NCI-H526 treated with DMSO at 0.1 percent for 48 hours (cell line): ENCODE measurements at places on chromosomes 13 and 19.
A peak's percentile ranks its signal among the peaks of the same experiment; 100 is the strongest.

DNA sequence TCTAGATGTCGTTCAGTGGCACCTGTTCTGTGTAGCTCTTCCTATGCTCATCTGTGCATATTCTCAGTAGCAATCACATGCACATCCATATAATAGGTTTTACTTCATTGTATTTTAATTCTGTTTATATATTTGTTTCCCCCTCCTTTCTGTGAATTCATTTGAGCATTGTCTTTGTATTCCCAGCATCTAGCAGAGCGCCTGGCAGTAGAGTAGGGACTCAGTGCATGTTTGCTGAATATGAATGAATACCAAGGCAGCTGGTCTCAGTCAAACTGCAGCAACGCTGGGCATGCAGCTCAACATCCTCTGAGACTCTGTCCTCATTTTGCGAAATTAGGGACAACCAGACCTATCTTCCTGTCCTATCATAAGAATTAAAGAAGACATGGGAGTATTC, 330.1 kb downstream of the SPRY2 start:
- DNase-seq: no peak

GRCh38 chr19:16040642-16041041, 35.7 kb upstream of the TPM4 start:
- DNase-seq: no peak

DNA sequence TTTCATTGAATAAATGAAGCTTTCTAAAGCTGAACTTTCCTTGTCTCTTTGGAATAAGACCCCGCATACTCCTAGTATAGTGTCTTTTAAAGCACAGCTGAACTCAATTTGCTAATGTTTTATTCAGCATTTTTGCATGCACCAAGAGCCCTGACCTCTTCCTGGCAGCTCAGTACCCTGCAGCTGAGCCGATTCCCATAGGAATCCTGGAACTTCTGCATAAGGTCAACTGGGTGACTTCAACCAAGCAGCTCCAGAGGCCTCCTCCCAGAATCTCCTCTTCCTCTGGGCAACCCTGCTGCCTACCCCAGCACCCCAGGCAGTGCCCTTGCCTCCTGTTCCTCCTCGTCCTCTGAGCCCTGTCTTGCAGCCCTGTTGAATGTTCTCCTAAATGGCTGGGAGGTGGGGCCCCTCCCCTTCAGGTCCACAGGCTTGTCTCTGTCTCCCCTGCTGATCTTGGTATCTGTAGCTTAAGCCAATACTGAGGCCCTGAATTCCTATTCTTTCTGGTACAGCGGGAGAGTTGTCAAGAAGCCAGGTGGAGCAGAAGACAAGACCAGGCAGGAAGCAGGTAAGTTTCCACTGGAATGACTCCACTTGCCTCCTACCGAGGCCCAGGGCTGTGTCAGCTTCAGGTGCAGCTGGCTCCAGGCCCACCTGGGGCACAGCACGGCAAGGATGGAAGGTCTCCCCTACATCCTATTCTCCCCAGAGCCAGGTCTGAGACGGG, 23.6 kb upstream of the CCDC124 start:
- no peak for DNase-seq

DNA sequence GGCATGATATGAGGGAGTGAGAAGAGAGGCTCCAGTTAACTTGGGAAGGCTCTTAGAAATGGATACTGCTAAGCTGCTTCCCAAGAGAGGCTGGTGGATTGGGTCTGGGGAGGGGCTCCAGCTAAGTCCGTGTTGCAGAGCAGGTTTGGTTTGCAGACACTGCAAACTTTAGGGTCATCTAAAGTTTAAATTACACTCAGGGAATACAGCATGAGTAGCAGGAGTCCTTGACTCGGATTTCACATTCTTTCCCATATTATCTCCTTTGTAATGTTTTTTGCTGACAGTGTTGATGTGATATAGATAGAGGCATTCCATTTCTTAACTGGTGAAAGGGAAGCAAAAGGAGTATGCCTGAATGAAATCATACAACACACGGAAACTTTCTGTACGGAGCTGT, 31.9 kb downstream of the SGCG start:
- no peak for DNase-seq

- DNase-seq: no peak
Measured at GRCh38 chr13:41915081-41915480, 45.8 kb downstream of the VWA8 start.

- DNase-seq: no peak
Measured at GRCh38 chr13:78662467-78662866, 3.5 kb upstream of the OBI1 start.

- DNase-seq: no peak
Measured at GRCh38 chr19:54073829-54074228, 7.3 kb downstream of the TARM1 start.

- no peak for DNase-seq
Measured at GRCh38 chr19:5339198-5339949, 1.2 kb downstream of the PTPRS start.

- peak; percentile 52 for DNase-seq
Measured at GRCh38 chr13:60282708-60283107, 114.3 kb upstream of the TDRD3 start.

- no peak for DNase-seq
Measured at GRCh38 chr13:45446181-45446580, 18.6 kb upstream of the COG3 start.

DNA sequence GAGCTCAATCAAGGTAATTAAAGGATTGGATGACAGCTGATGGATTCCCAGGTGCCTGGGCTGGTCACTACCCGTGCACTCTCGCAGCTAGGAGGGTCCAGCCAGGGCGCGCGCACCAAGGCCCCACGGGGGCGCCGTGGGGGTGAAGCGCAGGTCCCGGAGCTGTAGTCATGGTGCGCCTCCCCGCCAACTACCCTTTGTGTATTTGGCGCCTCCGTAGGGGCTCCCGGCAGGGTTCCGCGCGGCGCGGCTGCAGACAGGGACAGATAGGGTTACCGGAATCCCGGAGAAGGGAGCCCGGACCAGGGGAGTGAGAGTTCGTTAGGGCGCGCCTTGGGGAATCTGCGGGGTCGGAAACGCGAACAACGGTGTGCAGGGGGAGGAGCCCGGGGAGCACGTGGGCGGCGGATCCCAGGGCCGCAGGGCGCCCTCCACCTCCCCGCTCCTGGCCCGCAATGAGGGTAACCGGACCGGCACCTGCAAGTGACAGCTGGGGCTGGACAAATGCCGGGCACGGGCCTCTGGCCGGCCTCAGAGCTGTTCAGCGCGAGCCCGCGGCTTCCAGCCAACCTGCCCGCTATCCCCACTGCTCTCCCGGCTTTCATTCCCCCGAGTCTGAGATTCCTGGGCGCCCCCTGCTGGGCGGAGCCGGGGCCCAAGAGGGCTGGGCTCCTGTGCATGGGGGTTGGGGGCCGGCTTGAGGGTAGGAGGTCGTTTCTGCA, 3.4 kb upstream of the PRAM1 start:
- peak; percentile 70 for DNase-seq

DNA sequence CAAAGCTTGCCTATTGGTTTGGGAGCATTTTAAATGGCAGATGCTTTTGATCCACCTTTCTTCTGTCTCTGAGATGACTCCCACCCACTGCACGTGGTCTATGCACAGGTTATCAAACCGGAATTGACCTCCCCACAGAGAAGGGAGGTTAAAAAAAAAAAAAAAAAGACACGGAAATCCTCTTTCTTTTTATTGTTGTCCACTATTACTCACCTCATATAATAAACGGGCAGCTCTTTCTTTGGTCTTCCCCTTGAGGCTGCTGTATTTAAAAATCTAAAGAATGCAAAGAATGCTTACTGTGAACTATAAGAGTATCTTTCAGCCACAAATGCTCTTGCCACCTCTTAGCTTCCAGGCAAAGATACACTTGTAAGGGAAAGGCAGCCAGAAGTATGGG, 329.7 kb downstream of the NDFIP2 start:
- DNase-seq: no peak

- no peak for DNase-seq
Measured at GRCh38 chr19:38978326-38978689, 2.8 kb upstream of the FBXO17 start.

- no peak for DNase-seq
Measured at GRCh38 chr19:49492573-49493405, 3.4 kb upstream of the RPS11 start.

GRCh38 chr13:75760131-75761021, 124.2 kb downstream of the LMO7 start:
- DNase-seq: peak; percentile 50

GRCh38 chr13:27259831-27260230, 8.5 kb downstream of the RPL21 start:
- no peak for DNase-seq

DNA sequence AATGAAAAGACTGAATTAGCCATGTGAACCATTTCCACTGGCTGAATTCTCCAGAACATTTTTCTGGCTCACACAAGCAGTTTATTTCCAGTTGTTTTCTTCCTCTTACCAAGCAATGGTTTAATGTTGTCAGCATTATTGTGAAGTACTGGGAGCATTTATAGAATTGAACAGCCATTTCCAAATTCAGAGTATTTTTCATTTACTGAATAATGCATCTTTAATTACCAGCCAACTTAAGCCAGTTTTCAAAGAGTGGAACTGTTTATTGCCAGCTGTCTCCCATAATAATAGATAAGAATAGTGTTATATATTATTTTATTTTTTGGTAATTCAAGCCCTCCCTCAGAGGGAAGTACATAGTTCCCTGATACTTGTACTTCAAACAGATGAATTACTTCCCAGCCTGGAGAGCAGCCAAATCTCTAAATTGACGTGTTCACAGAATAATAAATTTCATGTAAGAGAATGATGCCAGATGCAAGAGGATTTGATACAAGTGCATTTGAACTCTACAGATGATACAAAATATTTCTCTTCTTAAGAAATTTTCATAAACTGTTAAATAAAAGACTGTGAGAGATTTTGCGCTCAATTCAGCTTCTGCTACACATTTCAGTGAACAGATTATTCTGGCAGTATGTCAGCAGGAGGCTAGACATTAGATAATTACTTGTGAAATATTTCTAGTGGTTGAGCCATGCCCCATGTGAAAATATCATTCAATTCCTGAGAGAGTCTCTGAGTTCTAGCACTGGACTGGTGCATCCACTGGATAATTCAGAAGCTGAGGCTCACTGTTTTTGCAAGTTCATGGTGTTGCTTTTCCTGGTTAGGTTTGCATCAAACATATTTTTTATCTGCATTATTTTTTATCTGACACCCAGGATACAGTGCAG, 315.9 kb downstream of the SLC7A1 start:
- no peak for DNase-seq

DNA sequence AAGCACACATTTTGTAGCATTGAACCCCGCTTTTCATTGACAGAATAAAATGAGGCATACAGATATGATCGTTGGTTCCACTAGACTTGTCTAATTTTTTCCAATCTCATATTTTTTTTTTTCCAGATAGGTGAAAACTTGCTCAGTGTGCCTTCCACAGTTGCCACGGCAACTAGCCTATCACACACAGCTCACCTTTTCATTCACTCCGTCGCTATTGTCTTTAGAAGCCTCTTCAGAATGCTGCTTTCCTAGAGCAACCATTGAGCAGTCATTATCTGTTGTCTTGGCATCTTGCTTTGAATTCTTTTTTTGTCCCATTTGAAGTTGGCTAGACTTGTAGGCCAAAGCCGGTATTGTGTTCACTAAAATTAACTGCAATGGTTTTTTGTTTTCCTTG, 37.7 kb upstream of the ESD start:
- DNase-seq: no peak

DNA sequence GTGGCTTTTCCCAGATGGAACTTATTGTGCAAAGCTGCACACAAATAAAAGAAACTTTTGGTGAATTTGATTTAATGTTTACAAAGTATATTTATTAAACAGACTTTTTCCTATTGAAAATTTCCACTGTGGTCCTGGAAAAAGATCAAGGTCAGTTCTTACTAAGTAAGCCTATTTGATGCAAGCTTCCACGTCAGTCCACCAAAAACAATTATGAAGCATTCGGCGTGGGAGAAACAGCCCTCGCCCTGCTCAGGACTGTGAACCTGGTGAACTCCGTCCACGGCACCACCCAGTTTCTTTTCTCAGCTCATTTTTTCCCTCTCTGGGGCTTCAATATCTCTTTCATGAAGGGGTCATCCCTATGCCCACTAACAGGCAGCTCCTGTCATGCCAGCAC, 149.8 kb downstream of the EFNB2 start:
- DNase-seq: no peak

DNA sequence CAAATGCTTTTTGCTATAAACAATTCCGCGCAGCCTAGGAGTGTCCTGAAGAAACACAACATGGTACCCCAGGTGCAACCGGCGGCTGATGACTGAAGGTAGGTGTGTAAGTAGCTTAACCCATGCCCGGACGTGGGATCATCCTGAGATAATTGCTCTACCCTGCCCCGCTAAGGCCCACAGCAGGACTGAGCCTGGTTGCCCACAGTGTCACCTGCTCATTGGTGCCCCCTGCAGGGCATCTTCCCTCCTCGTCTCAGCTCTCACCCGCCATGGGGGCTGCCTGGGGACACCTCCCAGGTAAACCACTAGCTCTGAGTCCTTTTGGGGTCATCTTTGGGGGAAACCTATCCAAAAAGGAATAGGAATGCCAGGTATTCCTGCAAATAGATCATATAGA, 22.3 kb downstream of the TMEM161A start:
- DNase-seq: no peak

DNA sequence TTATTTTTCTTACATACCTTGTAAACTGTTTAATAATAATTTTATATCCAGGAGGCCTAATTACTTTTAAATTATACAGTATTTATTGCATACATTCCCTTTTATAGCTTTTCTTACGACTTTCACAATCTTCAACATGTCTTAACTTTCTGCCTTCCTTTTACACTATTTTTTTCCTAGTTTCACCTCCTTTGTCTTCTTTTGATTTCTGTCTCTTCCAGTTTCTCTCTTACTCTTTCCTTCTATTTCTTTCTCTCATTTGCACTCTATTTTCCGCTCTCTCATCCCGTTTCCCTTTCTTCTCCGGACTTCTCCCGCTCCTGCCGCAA, 11.5 kb downstream of the ZNF552 start:
- DNase-seq: no peak

DNA sequence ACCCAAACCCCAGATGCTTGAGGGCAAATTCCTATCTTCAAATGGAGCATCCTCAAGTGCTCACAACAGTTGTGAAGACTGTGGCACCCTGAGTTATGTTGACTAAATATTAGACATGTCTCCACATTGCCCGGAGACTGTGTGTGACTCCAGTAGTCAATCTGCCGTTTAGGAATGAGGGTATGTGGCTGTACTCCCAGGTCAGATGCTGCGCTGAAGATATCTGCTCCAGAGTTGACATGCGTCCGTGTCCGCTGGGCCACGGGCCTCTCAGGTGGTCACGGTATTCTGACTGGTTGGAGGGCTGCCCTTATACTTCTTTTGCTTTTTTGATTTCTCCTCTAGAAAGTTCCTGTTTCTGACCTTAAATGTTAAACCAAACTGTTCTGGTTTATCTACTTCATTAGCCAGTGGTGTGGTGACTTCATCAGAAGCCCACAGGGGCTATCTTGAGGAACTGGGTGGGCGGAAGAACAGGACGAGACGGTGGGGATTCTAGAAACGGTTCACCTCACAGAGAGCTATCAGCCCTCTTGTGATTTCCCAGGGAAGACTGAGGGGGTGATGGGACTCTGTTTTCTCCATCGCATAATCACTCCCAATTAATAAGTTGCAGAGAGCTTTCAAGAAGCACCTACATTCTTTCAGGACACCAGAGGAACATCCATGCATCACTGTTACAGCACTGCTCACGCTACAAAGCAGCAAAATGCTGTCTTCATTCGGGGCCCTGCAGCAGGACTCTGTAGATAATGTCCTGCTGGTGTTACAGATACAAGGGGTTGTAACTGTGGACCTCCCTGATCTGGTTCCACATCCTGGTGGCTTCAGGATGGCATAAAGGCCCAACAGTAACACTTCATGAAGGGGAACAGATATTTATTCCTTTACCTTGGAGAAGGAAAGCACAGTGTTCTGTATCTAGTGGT, 1.3 kb upstream of the LCP1 start:
- no peak for DNase-seq

GRCh38 chr13:20127562-20128458, 33.0 kb downstream of the GJA3 start:
- DNase-seq: peak; percentile 59
